CD4-positive, alpha-beta T cell treated with Interleukin-4 for 4 hours (primary cell): ENCODE measurements at places on chromosomes 4 and X.

DNA sequence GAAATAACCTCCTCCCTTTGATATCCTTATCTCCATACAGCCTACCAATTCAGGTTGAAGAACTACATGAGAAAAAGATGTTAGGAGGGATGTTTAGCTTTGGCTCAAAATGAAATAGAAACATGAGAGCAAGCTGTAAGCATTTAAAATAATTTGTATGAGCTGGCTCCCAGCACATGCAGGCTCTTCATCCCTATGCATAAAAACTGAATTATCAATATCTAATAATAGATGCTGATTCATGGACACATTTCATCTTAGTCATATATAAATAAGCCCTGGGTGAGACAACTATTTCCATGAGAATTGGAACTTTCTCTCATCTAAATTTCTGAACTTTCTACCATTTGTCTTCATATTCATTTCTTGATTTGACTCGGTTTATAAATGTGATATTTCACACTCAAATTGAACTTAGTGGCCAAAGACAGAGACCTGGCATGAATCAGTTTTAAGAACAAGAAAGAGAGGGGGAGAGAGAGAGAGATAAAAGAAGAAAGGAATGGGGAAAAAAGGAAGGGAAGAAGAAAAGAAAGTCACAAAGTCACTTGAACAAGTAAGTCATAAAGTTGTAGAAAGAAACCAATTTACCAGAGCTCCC lies 48.9 kb upstream of the GPR174 start:
- no peak for DNase-seq

DNA sequence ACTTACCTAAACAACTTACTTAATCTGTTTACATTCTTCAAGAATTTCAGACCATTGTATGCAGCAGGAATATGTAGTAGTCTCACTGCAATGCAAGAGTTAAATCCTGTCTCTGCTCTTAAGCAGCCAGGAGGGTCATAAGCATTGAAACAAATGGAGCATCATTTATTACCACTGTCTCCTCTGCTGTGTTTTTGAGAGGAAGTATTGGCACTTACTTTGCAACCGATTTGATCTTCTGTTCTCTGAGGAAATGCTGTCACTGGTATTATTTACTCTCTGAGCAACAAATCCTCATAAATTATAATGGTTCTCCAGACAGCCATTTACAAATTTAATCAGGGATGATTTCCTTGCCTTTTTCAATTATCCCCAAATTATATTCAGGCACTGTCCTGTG lies 1367.1 kb downstream of the STIM2 start:
- no peak for DNase-seq

DNA sequence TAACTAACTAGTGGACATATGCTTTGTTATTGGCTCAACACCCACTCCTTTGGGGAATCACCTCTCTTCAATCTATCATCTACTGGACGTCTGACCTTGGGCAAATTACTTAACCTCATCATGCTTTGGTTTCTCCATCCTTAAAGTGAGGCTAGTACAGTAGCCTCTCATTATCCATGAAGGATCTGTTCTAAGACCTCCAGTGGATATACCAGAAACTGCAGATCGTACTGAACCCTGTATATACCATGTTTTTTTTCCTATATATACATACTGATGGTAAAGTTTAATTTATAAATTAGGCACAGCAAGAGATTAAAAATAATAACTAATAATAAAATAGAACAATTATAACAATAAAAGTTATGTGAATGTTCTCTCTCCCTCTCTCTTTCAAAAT lies 56.2 kb downstream of the HMGB3 start:
- DNase-seq = no peak

- DNase-seq = no peak
Measured at GRCh38 chrX:106780664-106781377, 21.7 kb upstream of the TBC1D8B start.

DNA sequence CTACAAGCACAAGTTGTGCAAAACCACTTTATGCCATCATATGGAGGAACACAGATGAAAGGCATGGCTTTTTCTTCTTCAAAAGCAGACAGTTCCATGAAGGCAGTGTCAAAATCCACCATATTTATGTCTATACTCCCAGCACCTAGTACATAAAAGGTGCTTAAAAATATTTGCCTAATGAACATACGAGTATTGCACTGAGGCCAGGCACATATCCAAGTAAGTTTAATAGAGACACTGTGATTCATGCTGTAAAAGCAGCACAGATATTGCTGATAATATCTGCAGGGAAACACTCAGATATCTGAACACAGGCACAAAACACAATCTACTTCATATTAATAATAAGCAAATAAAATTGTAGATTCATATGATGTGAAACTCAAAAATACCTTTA lies 48.1 kb upstream of the CXCL8 start:
- DNase-seq = no peak

GRCh38 chrX:66162331-66162822 lies 1.7 kb upstream of the HEPH start:
- no peak for DNase-seq

- DNase-seq = no peak
Measured at GRCh38 chrX:154594491-154594890, 9.6 kb downstream of the CTAG1A start.
